ENCODE measurements at places on chromosomes 6 and 20.

DNA sequence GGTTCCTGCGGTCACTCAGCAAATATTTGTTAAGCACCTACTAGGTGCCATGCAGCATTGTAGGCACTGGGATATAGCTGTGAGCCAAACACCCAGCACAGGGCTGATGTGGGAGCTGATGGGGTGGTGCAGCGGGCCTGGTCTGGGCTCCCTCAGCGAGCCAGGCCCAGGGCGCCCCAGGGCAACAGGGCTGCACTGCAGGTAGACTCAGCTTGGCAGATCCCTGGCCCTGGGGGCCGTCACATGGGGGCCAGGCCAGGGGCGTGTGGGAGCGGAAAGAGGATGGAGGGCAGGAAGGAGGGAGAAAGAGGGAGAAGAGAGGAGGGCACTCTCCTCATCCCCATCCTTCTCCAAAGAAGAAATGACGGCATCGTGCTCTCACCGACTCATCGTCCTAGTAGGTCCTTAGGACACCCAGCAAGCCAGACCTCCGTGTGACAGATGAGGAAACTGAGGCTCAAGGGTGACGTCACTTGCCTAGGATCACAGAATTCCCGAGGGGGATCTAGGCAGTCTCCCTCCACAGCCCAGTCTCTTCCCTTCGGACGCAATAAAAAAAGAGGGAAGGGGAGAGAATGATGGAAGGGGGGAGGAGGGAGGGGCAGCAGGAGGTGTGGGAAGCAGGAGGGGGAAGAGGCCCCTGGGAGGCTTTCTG, 53.3 kb downstream of the RBM38 start:
- DNase-seq = no peak

DNA sequence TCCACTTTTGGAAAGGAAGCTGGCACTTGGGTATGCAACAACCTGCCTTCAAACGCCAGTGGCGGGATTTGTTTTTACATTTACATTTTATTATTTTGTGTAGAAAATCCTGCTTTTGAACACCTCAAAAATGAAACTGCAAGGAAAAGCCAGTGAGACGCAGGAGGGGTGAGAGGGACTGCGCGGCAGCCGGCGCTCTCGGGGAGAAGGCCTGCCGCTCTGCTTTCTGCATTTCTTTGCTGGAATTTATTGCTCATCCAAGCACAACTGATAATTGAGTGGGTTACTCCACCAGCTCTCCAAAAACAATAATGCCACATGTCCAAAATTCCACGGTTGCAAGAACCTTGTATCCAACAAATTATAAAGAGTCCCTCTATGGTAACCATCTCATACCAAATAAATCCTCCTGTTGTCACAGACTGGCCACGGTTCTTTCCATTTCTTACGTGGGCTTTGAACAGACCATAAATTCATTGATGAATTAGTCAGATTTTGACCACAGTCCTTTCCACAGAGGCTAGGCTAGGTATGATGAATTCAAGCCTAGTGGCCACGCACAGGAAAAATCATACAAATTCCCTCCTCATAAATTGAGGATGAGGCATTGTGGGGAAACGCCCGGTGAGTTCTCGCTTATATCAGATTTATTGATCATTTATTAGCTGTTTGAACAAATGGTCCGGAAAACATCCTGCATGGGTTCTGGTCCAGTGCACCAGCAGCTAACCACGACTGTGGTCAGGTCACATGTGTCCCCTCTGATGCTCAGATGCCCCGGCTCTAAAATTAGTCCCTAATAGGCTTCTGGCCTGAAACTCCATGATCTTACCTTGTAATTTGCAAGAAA, 31.6 kb upstream of the FOXC1 start:
- DNase-seq = no peak

DNA sequence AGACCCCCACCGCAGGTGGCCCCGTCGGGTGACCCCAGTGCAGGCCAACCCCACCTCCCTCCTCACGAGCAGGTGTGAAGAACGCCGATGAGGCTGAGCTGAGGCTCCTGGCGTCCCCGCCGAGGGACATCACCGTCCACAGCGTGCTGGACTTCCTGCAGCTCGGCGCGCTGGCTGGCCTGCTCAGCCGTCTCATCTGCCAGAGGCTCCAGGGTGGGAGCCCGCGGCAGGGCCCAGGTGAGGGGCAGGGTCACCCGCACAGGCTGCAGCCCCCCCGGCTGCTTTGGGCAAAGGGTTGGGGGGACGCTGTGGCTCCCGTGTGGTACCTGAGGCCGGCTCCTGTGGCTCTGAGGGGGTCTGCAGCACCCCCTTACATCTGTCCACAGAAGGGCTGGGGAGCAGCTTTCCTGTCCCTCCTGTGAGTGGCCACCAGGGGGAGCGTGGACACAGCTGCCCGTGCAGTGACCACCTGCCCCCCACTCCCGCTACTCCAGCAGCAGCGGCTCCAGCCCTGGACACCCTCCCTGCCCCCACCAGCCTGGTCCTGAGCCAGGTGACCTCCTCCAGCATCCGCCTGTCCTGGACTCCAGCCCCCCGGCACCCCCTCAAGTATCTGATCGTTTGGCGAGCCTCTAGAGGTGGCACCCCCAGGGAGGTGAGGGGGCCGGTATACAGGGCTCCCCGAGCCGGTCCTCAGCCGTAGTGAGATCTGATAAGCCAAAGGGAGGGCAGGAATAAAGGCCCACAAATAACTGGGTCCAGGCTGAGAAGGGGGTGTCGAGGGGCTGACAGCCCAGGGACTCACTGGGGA, 16.5 kb downstream of the COL20A1 start:
- DNase-seq = no peak

- no peak for DNase-seq
Measured at GRCh38 chr6:116073765-116074440, 13.2 kb upstream of the FRK start.

DNA sequence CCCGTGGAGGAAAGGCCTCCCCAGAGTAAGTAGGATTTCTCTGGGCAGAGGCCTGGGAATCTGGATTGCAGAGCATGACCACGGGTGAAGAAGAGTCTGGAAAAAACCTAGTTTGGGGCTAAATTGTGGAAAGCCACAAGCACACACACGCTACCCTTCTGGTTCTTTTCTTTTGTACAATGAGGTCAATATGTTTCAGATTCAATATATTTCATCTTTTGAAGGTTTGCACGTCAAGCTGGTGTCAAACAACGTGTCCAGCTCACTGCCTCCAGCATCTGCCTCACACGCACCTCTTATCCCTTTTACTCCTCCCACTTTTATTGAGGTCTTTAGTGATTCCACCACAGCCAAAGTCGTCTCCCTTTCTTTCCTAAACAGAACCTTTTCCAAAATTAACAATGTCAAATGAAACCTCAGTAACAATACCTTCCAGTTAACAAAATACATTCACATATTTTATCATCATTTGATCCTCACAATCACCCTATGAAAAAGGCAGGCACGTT, 773 bp upstream of the EPB41L2 start:
- peak; percentile 8 for DNase-seq
